ENCODE measurements at places on chromosomes 2 and 18. TPM values are rescaled to one million over a fixed set of nuclear protein-coding genes. Genes with fewer than 3 reads are reported as not detected.

DNA sequence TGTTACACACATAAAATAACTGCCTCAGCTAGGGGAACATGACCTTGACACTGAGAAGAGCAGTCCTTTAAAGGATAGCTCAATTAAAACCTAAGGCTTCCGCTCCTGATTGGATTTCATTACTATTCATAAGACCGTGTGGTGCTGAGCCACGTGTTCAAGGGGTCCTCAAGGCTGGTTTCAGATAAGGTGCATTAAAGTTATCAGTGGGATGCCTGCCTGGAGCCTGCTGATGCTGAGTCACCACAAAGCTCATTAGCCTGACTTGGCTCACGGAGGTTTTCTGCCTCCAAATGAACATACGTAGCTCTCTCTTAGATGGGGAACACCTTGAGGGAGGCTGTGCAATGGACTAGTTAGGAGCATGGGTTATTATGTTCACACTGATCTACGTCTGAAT, 518.9 kb downstream of the TDRD15 start:
- DNase-seq = no peak

DNA sequence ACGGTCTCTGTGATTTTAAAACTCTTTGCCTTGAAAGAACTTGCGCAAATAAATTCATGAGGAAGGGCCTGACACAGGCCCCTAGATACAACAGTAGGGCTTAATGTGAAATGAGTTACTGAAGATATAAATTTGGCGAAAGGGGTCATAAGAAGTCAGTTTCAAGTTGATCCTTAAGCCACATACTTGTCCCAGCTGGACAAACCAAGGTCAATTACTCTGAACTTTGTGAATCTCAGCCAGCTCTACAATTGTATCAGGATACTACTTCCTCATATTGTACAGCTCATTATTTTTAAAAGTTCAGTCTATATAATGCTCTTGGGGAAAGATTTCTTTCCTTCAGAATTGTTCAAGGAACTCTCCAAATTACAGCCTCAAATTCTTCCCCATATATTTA, 432.8 kb downstream of the METTL4 start:
- DNase-seq = no peak

- DNase-seq = no peak
These were observed 941 bp downstream of the EHD3 start for GRCh38 chr2:31234683-31235503.

DNA sequence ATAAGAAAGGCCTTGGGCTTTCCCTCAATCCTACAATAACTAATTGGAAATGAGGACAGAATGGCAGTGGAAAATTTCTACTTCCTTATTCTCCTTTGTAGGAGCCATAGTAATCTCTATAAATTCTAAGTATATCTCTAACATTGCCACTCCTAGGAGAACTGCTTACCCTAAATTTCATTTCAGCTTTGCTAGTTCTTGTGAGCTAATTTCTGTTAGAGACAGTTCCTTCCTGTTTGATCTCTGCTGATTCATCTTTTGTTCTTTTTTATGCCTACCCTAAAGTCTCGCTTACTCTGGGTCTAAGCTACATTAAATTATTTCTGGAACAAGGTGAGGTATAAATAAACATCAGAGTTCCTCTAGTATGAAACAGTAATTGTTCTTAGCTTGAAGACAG, 25.7 kb downstream of the ABHD3 start:
- DNase-seq = no peak

DNA sequence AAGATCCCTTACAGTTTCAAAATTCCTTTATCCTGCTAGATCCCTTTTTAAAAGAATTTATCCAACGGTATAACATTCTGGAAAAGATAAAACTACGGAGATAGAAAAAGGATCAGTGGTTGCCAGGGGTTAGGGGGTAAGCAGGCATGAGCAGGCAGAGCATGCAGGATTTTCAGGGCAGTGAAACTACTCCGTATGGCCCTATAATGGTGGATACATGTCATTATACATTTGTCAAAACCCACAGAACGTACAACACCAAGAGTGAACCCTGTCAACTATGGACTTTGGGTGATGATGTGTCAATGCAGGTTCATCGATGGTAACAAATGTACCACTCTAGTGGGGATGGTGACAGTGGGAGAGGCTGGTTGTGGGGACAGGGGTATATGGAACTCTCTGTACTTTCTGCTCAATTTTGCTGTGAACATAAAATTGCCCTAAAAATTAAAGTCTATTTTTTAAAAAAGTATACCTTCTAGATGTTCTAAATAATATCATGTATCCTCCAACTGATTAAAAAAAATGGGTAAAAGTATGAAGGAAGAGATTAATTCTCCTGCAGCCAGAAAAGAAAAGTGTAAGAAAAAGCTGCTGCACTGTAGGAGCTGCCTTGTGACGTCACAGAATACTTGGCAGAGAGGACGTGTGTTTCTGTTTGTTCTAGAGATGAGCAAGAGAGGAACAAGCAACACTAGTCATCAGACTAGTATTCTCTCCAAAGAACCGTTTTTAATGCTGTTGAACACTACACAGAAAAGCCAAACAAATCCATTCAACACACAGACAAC, 23.6 kb downstream of the ANKRD44 start:
- DNase-seq = no peak

- DNase-seq = no peak
These were observed 29.6 kb upstream of the TMEM177 start for GRCh38 chr2:119649364-119649917.

The SCYGR3 gene
- polyA plus RNA-seq = not detected

DNA sequence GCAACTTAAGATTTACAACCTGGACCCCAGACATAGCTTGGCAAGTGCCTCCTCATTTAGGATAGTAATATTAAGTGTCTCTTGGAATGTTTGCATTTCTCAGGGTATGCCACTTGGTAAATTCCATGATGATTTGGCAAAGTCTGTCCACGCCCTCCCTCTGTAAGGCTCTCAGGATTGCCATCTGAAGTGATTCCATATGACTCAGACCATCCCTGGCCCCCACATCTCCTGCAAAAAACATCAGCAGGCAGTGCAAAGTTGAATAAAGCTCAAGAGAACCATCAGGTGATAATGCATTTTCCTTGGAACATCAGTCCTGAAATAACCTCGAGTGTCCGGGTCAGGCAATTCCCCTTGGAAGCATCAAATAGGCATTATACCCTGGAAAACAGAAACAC, 27.1 kb upstream of the PIEZO2 start:
- no peak for DNase-seq

The ZSWIM2 gene
- not detected for polyA plus RNA-seq

GRCh38 chr2:111055735-111056134, 65.0 kb upstream of the BCL2L11 start:
- no peak for DNase-seq

DNA sequence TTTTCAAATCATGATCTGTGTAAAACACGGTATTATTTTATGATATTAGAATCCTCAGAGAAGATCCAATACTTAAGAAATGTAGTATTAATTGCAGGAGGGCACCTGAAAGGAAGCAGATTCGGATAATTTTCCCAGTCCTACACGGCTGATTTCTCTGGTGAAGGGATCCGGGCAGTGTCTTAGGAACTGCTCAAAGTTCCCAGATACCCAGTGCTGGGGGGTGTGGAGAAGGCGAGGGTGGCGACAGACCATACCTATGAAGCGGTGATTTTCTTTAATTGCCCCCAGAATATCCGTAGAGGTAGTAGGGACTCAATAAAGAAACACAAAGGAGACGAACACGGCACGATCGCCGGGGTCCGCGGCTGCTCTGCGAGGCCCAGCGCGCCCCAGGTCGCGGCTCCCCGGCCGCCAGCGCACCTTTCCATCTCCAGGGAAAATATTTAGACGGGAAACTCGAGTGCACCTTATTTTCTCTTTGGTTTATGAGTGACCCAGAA, 1.4 kb upstream of the SOX11 start:
- no peak for DNase-seq

The EXOC6B gene
- polyA plus RNA-seq = 26.6 TPM

DNA sequence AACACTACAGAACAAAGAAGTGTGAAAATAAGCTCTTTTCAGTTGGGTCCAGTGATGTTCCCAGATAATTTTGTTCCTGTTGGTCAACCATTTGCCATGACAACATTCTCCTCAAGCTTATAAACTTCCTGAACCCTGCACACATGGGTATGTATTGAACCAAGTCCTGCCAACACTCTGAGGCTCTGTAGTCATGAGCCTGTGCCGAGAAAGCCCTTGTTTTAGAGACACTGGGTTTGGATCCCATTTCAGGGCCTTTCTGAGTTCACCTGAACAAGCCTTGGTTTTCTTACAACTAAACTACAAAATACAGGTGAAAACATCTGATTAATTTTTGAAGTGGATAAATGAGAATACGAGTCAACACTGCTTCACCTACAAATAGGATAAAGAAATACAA, 38.5 kb downstream of the AKAIN1 start:
- DNase-seq = no peak

GRCh38 chr18:35106845-35107148, 65.6 kb downstream of the MAPRE2 start:
- DNase-seq = no peak

DNA sequence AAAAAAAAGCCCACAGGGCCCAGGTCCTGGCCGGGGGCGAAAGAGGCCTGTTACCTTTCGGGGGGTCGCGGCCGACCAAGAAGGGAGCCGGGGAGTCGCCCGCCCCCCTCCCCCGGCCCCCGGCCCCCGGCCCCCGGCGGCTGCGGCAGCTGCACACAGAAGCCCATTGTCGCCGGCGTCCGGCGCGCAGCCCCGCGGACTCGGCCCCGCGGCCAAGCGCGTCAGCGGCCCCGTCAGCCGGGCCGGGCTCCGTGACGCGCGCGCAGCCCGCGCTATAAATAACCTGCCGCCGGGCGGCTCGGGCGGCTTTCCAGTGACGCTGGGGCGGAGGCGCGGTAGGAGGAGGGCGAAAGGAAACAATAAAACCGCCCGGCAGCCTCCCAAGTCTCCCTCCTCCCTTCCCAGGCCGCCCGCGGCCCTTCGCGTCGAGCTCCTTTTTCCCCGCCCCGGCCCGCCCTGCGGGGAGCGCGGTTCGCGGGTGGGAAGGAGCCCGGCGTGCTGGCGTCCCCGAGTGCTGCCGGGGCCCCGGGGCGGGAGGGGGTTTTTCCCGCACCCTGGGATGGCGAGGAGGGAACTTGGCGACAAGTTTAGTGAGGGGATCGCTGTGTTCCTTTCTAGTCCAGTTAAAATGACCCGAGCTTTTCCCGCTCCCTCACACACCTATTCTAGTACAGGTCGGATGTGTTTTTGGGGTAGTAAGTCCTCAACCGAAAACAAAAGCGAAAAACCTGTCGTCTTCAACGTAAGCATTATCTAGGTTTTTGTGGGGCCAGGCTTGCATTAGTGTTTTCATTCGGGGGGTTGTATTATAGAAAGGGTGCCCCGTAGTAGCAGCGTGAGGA, 10.0 kb upstream of the NR4A2 start:
- DNase-seq = peak; percentile 95

DNA sequence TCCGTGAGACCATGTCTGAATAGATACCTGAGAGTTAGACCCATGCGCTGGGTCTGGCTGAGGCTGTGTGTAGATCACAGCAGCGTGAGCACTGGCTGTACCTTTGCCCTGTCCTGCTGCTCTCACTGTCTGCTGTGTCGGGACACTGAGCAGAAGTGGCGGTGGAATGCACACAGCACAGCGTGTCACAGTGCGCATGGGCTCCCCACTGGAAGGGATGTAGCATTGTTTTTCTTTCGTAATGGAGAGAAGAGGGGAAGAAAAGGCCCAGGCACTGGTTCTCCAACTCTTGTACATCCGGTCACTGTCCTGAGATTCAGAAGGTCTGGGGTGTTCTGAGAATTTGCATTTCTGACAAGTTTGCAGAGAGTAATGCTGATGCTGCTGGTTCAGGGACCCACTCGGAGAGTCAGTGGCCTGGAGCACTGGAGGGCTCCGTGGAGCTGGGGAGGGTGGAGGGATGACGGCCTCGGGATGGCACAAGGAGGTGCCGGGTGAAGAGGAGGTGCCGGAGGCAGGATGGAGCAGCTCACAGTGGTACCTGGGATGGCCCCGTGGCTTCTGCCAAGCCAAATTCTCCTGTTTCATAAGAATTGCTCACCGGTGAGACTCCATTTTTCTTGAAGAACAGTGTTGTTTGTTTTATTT, 252.8 kb downstream of the LDLRAD4 start:
- no peak for DNase-seq

DNA sequence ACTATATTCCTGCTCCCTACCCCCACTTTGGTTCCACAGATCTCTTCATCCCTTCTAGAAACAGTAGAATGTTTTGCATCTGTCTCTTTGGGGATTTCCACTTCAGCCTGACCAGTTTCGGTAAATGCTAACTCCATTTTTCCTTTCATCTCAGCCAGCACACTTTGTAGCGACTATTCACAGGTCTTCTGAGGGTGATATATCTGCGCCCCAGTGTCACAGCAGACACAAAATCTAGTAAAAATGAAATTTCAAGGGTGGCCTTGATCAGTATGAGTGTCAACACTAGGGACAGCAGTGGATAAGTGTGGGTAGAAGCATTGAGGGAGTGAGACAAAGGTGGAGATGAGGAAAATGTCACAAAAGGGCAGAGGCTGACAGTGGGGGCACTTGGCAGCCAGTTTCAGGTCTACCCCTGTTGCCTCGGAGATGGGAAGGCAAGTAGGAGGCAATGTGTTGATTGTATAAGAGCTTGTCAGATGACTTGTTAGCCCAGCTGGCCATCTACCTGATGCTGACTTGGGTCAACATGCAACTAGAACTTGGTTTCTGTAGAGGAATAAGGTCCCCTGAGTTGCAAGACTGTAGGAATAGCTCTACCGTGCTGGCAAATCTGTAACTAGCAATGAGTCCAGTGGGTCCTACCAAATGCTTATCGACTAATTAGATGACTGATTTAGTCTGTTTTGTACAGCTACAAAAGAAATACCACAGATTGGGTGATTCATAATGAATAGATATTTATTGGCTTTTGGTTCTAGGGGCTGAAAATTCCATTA, 60.7 kb downstream of the CXCR4 start:
- DNase-seq = no peak

The FBXO48 gene
- polyA plus RNA-seq = 3.3 TPM

The SLC4A3 gene
- polyA plus RNA-seq = 13.7 TPM

DNA sequence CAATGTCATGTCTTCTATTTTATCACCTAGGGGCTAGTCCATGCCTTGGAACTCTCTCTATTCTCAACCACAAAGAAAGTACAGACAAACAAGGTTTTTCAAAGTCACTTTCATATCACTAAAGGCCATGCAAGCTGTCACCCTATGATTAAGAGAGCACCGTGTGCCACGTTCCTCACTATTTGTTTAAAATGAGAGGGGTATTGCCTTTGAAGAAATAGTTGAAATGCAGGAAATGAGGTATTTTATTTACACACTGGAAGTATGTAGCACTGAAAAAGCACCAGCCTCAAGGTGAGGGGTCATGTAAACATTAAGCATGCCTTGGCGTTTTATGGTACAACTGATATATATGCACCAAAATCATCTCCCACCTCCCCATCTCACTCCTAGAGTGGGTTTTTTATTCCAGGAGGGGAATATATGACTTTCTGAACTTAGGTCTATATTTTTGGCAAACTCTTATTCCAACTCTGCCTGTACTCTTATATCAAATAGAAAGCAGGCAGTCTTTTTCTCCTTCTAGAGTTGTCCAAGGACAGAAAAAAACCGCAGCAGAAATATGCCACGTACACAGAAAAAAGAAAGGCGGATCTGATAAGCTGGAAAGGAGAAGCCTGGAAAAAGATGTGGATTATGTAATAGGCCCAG, 53.5 kb downstream of the VSNL1 start:
- peak; percentile 34 for DNase-seq
